ENCODE measurements at places on chromosomes 3 and 15.

DNA sequence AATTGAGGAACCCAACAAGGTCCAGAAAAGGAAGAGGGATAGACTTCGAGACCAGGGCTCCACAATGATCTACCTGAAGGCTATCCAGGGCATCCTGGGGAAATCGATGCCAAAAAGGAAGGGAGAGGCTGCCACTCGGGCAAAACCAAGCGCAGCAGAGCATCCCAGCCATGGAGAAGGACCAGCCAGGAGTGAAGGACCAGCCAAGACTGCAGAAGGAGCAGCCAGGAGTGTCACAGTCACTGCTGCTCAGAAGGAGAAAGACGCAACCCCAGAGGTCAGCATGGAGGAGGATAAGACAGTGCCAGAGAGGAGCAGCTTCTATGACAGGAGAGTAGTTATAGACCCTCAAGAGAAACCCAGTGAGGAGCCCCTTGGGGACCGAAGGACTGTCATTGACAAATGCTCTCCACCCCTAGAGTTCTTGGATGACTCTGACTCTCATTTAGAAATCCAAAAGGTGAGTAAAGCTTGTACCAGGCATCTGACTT lies 12.0 kb downstream of the TATDN2 start:
- DNase-seq, result no peak

DNA sequence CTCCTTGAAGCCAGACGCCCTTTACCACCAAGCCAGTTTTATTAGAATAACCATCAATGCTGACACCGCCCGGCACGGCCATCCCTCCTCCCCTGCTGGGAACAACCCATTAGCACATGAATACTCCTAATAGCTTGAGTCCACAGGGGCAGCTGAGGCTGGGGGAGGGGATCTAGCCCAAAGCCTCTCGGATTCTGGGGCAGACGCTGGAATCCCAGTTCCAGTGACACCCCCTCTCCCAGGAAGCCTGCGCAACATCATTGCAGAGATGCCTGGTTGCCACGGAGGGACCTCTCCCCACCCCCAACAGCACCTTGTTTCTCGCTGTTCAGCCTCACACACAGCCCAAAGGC lies 1.2 kb upstream of the LINGO1 start:
- DNase-seq, result no peak

DNA sequence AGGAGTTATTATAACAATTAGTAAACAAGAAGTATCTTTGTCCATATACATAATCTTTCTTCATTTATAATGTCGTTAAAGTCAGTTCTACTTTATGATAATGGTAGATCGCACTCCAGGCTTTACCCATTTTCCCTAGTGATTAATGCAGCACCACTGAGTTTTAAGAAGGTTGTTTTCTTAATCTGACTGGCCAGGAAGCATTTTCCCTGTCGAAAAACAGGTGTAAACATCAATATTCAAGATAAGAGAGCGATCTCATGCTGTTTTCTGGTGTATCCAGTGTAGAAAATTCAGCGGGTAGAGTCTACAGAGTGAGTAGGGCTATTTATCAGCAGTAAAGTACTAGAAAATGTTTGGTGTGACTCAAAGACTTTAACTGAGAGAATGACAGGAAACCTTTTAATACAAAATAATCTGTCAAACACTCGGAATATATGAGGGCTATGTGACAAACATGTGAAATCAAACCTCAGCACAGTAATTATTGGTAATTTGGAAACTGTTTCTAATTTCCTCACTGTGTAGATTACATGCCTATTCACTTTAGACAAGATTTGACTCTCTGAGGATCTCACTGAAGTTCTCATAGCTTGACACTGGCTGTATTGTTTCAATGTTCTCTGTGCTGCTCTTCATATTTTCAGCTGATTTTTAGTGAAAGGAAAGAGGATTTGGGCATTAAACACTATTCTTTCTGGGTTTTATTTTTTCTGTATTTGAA lies 1013.2 kb downstream of the VGLL3 start:
- no peak for DNase-seq

GRCh38 chr15:58330741-58331559 lies 100.8 kb upstream of the LIPC start:
- peak; percentile 4 for DNase-seq

GRCh38 chr3:14943042-14943441 lies 4.3 kb upstream of the NR2C2 start:
- no peak for DNase-seq

- DNase-seq, result no peak
These were observed 94.7 kb upstream of the PLXND1 start for GRCh38 chr3:129701161-129701560.

GRCh38 chr15:43941555-43941954 lies 114.8 kb downstream of the WDR76 start:
- DNase-seq, result no peak

DNA sequence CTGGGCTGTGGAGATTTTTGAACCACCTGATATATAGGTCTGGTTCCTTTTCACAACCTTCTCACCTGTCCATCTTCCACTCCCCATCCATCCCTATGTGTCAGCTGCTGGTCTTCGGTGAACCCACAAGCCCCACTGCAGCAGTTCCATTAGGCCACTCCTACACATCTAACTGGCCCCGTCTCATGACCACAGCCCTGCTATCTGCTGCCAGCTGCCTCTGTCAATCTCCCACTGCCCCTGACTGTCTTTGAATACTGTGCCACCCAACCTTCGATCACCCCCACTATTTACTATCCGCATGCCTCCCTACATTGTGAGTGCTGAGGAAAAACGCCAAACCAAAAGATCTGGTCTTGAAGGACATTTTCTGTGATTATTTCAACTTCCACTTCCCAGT lies 795.4 kb downstream of the IGSF11 start:
- no peak for DNase-seq

DNA sequence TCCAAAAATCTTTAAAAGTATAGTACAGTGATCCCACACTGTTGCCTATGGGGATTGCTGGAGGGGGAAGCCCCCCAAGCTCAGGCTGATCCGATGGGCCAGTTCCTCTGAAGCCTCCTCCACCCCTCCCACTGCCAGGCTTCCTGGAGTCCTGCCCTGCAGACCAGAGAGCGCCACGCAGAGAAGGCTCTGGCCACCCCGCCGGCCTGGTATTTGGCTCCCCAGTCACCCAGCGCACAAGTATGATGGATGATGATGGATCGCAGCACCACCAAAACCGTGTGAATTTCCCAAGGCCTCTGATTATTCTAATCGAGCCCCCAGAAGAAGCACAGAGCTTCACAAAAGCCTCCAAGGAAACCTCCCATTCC lies 259.0 kb downstream of the MECOM start:
- no peak for DNase-seq

GRCh38 chr15:75176396-75176761 lies 25.3 kb upstream of the C15orf39 start:
- DNase-seq, result no peak

GRCh38 chr3:151697496-151697895 lies 36.2 kb upstream of the AADACL2 start:
- no peak for DNase-seq

- no peak for DNase-seq
These were observed 32.5 kb upstream of the CCDC54 start for GRCh38 chr3:107344722-107345121.

GRCh38 chr15:75702436-75702835 lies 10.2 kb downstream of the CSPG4 start:
- DNase-seq, result no peak

GRCh38 chr3:141312354-141313092 lies 55.8 kb upstream of the ZBTB38 start:
- DNase-seq, result no peak

- no peak for DNase-seq
These were observed 21.7 kb downstream of the GPR176 start for GRCh38 chr15:39898317-39898716.

GRCh38 chr3:45010811-45011333 lies 15.2 kb upstream of the CLEC3B start:
- DNase-seq, result peak; percentile 88

DNA sequence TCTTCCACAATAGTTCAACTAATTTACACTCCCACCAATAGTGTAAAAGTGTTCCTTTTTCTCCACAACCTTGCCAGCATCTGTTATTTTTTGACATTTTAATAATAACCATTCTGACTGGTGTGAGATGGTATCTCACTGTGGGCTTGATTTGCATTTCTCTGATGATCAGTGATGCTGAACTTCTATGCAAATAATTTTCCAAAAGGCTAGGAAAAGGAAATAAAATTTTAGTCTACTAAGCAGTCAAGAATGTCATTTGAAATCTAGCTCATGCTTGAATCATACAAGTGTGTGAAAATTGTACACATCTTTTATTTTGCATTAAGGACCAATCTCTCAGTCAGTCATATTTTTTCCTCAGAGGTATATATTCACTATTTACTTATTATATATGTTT lies 101.7 kb upstream of the UBP1 start:
- DNase-seq, result no peak

DNA sequence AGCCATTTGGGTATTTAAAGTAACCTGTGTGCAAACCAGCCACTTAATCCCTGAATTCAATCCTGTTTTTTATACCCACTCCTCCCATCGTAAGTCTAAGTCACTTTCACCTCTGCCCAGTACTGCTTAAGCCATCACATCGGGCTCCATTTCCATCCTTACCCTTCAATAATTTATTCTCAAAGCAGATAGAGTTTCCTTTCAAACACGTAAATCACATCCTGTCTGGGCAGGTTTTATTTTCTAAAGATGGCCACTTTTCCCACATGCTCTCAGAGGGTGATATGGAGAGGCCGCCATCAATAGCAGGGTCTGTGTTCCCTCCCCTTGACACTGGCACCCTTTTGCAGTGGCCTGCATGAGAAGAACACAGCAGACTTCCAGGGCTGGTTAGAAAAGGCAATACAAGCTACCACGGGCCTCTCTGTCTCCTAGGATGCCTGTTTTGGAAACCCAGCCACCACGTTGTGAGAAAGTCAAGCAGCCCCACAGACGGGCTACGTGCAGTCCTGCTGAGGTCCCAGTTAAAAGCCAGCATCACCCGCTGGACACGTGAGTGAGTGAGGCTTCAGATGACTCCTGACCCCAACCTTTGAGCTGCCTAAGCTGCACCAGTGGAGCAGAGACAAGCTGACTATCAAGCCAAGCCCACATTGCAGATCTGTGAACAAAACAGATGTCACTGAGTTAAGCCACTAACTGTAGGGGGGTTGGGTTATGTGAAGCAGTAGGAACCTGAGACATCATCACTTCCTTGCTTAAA lies 241.8 kb upstream of the SLCO3A1 start:
- no peak for DNase-seq

DNA sequence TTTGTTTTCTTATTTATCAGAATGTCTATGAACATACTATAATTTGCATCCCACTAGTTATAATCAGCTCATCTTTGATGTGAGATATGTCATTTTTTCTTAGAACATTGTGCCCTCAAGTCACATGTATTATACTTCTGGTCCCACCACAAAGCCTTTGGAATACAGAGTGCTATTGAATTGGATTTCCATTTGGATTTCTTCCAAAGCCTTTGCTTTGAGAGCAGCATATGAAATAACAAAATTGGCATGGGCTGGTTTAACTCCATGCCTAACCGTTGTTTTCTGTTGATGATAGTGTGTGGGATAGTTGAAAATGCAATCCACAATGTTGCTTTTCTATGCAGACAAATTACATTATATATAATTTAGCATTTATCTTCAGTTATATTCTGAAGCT lies 284.5 kb upstream of the PLSCR5 start:
- no peak for DNase-seq

GRCh38 chr15:90808517-90809235 lies 59.7 kb upstream of the FURIN start:
- no peak for DNase-seq

DNA sequence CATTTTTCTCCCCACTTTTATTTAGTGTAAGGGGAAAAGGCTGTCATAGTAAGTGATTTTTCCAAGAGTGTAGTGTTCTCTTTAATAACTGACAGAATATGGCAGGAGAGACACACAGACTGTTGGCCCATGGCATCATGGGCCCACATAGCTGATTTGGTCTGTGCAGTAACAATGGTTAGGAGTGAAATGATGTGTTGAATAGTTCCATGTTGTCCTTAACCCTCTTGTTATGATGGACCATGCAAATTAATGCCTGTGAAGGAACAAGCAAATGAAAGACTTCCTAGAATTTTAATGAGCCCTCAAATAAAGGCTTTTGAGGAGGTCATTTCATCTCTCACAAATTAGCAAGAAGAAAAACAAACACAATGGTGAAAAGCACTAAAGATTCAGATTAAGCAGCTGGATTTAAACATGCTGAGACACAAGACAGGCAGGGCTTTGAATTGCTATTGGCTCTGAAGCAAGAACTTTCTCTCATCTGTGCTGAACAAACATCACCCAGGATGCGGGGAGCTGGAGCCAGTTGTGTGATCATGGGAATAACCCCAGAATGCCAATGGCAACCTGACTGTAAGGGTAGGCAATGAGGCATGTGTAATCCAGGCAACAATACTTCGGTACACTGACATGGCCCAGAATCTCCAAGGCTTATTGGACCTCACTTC lies 136.7 kb upstream of the VEPH1 start:
- no peak for DNase-seq

DNA sequence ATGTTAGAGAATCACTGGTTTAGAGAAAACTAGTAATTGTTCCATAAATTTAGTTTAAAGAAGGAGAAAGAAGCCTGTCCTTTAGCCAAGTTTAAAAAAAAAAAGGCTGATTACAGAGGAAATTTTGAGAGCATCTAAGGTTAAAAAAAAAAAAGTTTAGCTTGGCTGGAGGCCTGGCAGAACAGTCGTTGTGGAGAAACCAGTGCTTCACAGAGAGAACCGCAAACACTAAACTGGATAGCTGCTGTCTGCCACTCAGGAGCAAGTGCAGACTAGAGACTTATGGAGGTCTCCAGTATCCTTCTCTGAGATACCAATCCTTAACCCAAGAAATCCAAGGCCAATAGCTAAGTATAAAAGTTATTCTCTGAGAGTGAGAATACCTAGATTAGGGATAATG lies 84.8 kb upstream of the ANKRD28 start:
- no peak for DNase-seq

DNA sequence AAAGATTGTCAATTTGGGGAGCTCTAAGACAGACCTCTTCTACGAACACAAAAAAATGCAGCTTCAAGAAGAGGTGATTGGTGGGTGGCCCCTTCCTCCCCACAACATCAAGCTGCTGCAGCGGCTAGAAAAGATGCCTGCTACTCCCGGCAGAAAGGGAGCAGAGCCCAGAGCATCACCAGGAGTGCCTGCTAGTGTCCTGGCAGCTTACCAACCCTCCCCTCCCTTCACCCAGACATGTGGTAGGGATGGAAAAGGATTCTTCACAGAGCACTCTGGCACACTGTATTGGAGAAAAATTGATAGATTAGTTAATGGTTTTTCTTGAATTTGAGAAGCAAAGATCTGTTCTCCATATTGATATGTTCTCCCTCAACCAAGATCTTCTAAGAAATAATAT lies 10.8 kb downstream of the IP6K1 start:
- no peak for DNase-seq

DNA sequence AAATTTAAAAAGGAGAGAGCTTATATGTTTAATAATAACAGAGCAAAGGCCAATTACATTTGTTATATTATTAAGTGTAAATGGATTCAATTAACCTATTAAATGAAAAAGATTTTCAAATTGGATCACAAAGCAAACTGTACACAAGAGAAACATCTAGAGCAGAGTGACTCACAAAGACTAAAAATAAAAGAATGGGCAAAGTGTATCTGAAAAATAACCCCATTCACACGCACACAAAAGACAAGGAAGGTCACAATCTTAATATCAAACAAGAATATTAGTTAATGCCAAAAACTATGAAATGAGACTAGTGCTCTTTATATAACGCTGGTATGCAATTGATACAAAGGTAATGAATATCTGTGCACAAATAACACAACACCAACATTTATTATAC lies 65.7 kb downstream of the MOBP start:
- no peak for DNase-seq
